Stimulated activated CD4-positive, alpha-beta T cell treated with anti-CD3 and anti-CD28 coated beads, TNF-alpha, amount 100 ng/mL, for 24 hours (primary cell): ENCODE measurements at places on chromosomes 4 and X.

GRCh38 chr4:14539246-14539645 is 463.0 kb upstream of the CPEB2 start:
- no peak for DNase-seq

DNA sequence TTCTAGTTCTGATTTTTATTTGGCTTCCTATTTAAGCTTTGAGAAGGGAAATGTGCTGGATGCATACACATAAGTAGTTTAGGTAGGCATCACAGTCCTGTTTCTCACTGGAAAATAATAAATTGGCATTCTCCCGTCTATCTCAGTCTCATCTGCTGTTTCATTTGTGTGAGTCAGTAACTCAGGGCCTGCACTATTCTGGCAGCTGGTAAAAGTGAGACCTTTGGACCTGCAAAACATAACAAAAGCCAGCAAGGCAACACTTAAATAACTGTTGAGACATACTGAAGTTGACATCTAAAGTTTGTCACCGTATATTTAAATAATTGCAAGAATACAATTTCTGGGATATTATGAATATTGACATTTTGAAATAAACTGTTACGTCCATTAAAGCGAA is 8.6 kb upstream of the UBQLN2 start:
- DNase-seq, result no peak

DNA sequence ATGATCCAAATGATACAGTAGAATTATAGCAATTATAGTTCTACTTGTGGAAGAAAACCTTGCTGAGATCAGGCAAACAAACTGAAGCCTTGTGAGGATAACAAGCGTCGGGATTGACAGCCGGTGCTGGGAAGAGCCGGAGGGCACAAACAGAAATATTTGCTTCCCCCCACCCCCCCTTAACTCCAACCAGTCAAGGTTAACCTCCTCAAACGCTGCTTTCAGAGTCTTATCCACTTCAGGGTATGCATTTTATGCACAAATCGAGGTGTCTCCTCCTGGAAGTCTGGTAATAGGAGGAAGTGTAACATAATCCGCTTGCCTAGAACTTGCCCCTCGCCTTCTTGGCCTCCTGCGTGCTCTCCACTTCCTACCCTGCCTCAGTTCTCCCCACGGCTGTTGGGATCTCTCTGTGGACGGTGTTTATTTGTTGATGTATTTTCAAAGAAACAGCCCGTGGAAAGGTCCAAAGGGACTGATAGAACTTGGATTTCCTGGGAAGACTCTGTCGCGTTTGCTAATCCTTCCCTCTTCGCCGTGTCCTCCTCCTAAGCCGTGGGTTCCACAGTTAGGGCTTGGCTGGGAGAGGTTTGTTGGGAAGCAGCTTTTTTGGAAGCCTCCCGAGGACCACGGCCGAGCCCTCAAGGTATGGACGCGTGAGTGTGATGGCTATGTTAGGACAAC is 4.1 kb upstream of the ARX start:
- DNase-seq, result no peak

DNA sequence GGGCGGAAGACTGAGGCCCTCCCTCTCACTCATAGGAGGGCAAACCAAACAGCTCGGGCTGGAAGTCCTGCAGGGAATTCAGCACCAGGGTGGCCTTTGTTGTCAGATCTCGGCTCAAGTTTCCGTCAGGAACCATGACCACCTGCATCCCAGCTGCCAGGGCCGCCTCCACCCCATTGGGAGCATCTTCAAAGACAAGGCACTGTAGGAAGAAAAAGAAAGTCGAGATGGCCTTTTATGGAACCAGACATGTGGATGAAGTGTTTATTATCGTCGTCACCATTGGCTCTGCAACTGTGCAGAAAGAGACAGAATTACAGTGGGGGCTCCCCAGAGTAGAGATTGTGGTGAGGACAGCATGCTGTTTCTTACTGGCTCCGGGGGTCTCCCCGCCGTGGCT is 97.2 kb upstream of the STS start:
- DNase-seq, result no peak

DNA sequence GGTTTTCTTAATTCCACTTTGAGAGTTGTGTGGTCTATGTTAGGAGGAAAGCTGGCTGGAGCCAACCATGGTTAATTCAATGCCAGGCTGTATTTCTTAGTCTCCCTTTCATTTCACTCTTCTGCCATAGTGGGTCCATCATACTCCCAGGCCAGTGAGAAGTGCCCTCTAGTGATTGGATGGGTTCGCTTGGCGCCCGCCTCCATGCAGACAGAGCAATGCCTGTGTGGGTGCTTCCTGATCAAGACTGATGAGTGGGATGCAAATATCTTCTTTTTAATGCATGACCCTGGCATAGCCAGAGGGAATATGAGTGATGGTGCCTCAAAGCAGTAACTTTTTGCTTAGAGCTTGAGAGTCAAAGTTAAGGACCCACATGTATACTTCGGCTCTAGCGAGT is 6.4 kb downstream of the BMX start:
- no peak for DNase-seq

GRCh38 chr4:4666187-4666586 is 124.3 kb upstream of the STX18 start:
- DNase-seq, result no peak

- DNase-seq, result no peak
Observed at GRCh38 chr4:89906777-89907521, 12.3 kb downstream of the MMRN1 start.

GRCh38 chr4:184688447-184688846 is 38.9 kb downstream of the PRIMPOL start:
- no peak for DNase-seq

DNA sequence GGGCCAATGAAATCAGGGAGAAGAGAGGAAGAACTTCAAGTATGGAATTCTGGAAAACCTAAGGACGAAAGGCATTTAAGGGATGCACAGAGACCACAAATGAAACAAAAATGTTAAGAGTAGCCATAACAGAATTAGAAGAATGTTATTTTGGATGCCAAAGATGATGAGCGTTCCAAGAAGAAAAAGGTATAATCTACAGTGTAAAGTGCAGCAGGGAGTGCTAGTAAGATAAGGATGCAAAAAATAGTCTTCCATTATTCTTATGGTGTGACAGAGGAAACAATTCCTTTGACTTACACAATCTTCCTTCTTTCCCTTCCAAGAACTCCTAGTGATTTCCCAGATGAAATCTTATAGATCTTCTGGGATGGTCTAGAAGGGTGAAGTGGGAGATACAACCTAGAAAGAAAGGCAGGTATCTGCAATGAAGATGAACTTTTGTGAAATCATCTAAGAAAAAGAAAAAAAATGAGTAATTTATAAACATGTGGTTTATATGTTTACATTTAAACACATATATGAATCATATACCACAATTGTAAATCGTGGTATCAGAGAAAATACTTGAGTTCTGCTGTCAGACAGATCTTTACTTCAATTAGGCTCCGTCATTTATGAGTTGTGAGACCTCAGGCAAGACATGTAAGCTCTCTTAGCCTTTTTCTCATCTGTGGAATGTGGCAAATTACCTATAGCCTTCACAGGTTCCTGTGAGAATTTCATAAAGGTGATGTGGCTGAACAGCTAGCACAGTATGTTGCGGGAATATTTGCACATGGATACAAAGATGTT is 8.1 kb downstream of the MORF4L2 start:
- DNase-seq, result no peak
